ENCODE measurements at places on chromosomes 7 and 10.

- DNase-seq, result no peak
Observed at GRCh38 chr10:72694476-72695369, 2.8 kb downstream of the MCU start.

GRCh38 chr7:39880556-39880955 lies 69.5 kb upstream of the CDK13 start:
- no peak for DNase-seq

GRCh38 chr7:39507866-39508551 lies 58.2 kb upstream of the YAE1 start:
- DNase-seq, result no peak

GRCh38 chr10:24804956-24805355 lies 81.3 kb upstream of the ARHGAP21 start:
- DNase-seq, result no peak

- no peak for DNase-seq
Observed at GRCh38 chr10:34408956-34409355, 406.1 kb downstream of the PARD3 start.

- DNase-seq, result no peak
Observed at GRCh38 chr7:137734221-137734620, 112.6 kb downstream of the DGKI start.

DNA sequence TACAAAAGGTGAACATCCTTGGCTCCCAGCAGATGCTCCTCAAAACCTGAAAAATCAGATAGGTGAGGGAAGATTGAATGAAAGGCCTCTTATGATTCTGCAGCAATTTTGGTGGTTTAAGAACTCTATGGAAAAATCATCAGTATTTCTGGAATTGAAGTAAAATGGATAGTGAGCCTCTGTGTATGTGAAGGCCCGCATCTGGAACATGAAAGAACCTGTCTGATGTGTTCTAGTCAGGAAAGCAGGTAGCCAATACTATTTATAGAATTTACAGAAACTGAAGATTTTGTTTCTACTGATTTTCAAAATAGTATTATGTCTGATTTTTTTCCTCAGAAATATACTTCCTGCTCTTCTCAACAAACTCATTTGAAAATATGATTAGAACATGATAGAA lies 37.3 kb downstream of the EGFR start:
- no peak for DNase-seq

- DNase-seq, result no peak
Observed at GRCh38 chr7:146004805-146005204, 111.8 kb upstream of the CNTNAP2 start.

DNA sequence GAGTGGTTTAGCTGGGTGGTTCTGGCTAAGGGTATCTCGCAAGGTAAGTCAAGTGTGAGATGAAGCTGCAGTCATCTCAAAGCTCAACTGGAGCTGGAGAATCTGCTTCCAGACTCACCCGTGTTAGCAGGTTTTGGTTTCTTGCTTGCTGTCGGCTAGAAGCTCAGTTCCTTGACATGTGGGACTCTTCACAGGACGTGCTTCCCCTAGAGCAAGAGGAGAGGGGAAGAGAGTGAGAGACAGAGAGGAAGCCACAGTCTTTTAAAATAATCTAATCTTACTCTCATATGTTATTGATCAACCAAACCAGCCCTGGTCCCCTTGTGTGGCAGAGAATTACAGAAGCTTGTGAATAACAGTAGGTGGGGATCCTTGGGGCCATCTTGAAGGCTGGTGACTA lies 199.5 kb downstream of the REEP3 start:
- DNase-seq, result no peak

- DNase-seq, result no peak
Observed at GRCh38 chr7:155935005-155935557, 122.8 kb upstream of the SHH start.

DNA sequence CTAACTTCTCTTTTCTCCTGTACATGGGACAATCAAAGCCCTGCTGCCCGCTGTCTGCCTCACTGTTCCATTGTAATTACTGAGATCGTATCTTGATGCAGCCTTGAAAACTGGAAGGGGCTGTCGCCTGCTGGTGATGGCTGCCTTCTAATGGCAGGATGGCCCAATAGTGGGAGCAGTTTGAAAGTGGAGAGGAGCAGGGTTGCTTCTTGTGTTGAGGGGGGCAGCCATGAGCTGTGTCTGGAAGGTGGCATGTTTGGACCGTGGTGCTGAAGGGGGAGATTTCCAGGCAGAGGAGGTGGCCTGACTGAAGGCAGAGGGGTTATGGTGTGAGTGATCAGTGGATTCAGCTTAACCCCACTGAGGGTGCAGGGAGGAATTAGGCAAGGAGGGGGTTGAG lies 8.1 kb downstream of the WDFY4 start:
- DNase-seq, result no peak

- DNase-seq, result no peak
Observed at GRCh38 chr7:5195157-5195556, 5.1 kb downstream of the WIPI2 start.

- no peak for DNase-seq
Observed at GRCh38 chr7:134768243-134768642, 11.2 kb upstream of the CALD1 start.

GRCh38 chr7:95373323-95373722 lies 22.9 kb downstream of the PON3 start:
- DNase-seq, result no peak

- DNase-seq, result no peak
Observed at GRCh38 chr10:43415544-43415943, 6.6 kb upstream of the HNRNPF start.

GRCh38 chr7:36155811-36156361 lies 2.8 kb downstream of the EEPD1 start:
- DNase-seq, result no peak

DNA sequence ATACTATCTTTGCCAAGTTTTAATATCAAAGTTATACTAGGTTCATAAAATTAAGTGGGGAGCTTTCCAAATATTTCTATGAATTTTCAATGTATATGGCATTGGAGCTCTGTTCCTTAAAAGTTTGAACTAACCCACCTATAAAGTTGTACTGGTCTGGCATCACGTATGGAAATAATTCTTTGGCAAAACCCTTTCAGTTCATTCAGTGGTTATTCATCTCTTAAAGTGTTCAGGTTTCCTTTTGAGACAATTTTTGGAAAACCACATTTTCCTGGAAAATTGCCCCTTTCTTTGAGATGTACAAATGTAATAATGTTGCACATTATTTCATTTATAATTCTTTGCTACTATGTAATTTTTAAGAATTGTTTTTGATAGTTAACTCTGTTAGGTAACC lies 62.5 kb upstream of the INPP5A start:
- no peak for DNase-seq

DNA sequence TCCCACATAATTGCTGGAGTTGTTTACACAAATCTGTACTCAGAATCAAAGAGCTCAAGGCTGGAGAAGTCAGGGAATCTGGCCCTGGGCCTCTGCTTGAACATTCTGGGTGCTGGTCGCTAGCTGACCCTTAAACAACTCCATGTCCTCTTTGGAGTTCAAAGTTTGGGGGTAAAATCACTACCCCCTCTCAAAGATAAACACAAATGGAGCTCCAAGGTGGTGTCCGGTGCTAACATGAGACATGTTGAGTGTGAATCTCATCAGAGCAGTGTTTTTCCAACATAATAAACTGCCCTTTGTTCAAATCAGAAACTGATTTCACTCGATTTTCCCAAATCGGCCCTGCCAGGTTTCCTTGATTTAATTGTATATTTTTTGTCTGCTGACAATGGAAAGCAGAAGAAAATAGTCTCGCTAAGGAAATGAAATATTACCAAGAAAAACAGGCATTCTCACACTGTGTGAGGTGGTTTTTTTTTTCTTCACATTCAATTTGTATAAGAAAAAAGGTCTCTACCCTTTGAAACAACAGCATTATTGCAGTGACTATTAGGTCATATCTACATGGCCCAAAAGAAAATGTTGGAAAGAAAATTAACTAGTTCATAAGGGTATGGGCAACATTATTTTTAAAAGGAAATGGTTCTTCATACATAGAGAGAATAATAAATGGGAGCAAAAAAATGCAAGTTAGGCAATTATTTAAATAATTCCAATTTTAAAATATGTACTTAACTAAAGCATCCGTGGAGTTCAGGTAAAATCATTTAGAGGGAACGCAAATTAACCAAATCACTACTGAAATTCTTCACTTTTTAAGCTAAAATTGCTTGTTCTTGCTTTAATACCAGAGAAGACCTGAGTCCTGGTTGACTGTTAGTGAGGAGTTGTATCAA lies 56.1 kb upstream of the CAPZA2 start:
- DNase-seq, result no peak

DNA sequence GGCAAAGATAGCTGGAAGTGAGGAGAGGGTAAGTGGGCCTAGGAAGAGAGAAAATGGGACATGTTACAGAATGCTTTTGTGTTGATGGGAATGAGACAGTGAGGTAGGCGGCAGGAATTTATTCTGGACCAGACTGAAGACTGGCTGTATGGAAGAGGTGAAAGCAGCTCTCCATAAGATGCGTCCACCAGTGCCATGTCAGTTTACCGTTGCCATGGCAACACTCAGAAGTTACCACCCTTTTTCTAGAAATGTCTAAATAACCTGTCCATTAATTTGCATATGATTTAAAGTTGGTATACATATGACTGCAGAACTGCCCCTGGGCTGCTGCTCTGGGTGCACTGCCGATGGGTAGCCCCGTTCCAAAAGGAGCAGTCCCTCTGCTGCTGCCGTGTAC lies 46.7 kb downstream of the RAB18 start:
- no peak for DNase-seq

DNA sequence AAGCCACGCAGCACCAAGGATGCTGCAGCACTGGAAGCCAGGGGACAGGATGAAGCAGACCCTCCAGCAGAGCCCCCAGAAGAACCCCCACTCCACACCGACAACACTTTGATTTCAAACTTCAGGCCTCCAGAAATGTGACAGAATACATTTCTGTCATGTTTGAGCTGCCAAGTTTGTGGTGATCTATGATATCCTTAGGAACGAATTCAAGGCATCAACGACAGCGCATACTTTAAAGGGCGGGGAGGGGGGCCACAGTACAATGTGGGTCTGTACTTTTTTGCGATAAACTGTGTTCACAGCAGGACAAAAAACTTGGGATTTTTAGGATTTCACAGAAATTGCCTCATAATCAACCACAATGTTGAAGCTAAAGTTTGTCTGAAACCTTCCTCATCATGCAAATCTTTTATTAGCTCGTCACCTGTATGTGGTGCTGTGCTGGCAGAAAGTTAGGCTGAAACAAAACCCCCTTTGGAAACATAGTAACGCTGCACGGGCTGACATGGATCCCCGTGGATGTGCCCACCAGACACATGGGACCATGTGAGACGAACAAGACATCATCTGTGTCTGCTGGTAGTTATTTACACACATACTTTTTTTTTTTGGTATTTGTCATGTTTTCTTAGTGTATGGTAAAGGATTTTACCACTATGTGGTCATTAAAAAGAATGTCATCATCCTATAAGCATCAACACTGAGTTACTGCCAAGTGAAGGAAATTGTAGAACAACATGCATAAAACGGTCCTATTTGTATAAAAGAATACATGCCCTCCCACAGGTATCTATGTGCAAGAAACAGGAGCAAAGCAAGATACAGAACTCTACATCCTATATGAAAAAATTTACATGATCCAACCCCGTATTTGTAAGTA lies 113.3 kb upstream of the AFAP1L2 start:
- DNase-seq, result no peak

GRCh38 chr10:127434006-127434405 lies 115.1 kb upstream of the NPS start:
- no peak for DNase-seq

GRCh38 chr10:123862421-123863182 lies 29.0 kb downstream of the CPXM2 start:
- no peak for DNase-seq

DNA sequence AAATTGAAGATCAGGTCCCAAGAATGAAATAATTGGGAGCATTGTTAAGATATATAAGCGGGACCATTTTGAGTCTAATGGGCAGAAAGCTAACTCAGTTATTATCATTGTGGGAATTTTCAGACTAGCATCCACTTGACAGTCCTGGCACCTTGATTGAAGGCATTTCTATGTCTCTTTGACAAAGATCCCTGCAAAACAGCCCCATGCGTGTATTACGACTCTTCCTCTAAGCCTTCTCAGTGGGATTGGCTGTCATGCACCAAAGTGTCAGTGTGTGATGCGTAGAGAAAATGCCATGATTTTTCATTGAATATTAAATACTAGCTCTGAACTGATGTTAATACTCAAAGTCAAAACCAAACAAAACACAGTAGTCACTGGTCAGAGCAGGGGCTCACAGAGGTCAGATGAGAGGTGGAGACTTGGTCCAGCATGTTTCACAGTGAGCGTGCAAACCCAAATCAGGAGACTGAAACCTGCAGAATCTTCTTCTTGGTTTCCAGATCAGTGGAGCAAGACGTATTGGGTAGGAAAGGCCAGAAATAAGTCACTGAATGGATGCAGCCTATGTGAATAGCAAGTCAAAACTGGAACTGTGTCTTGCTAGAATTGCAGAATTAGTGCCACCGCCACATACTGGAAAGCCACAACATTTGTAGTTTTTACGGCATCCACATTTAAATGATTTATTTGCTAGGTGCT lies 303.6 kb upstream of the AKR1E2 start:
- no peak for DNase-seq

DNA sequence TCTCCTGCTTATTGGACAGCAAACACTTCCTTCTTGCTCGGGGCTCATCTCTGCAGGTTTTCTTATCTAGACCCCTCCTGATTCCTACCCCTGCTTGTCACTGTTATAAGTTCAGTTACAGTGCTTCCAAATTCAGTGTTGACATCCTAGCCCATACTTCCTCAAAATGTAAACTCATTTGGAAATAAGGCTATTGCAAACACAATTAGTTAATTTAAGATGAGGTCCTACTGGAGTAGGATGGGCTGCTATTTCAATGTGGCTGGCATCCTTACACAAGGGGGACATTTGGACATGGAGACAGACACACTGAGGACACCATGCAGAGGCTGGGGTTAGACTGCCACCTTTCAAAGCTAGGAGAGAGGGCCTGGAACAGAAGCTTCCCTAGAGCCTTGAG lies 85.2 kb upstream of the NPVF start:
- DNase-seq, result no peak

DNA sequence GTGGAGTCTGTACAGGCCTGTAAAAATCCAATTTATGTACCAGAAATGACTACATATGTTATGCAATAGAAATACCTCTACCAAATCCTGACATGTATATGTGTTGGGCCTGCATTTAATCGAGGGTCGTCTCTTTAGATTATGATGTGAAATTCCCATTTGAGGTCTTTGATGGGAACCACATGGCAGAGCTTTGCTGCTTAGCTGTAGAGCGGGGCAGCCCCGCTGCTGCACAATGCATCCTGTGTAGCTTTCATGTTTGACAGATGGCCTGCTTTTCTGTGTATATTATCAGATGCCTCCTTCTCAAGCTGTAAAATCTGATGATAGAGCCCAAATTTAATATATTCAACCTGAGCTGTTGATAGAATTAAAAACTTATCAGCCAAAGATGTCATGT lies 65.8 kb downstream of the RAB18 start:
- DNase-seq, result no peak

All from GM13976 (cell line).